NCI-H1417 treated with DMSO at 0.1 percent for 48 hours (cell line): ENCODE measurements at places on chromosomes 6 and 20.

DNA sequence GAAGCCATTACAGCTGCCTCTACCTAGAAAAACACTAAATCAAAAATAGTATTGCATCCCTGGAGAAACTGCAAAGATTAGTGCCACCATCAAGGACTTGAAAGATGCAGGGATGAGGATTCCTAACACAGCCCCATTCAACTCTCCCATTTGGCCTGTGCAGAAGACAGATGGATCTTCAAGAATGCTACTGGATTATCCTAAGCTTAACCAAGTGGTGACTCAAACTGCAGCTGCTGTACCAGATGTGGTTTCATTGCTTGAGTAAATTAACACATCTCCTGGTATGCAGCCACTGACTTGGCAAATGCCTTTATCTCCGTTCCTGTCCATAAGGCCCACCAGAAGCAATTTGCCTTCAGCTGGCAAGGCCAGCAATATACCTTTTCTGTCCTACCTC lies 117.4 kb downstream of the TBC1D32 start:
- no peak for DNase-seq

DNA sequence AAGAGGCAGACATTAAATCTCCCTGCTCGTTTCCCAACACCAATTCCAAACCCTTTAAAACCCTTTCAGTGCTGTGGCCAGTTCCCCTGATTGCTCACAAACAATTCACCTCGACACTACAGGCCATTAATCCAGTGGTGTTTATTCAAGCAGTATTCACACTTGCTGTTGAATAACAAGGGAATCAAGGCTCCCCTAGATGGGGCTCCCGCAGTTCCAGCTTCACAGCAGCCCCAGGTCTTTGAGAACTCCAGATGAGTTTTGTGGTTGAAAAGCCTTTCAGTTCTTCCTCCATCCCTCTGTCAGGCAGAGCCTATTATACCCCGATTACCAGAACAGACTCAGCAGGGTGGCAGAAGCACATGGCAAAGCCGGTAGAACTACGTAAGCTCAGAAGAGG lies 36.2 kb downstream of the JAG1 start:
- no peak for DNase-seq

- DNase-seq = no peak
Observed at GRCh38 chr20:62874964-62875344, 13.3 kb upstream of the TCFL5 start.

GRCh38 chr6:97656236-97656635 lies 373.2 kb upstream of the MMS22L start:
- no peak for DNase-seq

GRCh38 chr6:115896538-115897129 lies 164.1 kb downstream of the FRK start:
- no peak for DNase-seq

DNA sequence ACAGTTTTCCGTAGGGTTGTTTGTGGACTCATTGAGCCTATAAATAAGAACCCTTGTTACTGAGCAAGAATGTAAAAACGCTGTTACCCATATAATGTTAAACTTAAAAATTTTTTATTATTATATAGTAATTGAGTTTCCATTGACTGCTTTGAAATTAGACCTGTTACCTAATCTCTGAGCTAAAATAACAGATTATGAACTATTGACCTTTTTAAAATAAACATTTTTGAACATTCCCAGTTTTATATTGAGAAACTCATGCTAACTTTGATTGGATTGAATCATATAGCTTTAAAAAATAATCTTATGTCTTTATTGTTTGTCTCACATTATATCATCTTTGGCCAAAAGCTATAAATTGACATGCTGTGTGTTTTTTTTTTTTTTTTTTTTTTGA lies 95.5 kb downstream of the CD2AP start:
- no peak for DNase-seq

- no peak for DNase-seq
Observed at GRCh38 chr6:130032758-130033340, 14.5 kb downstream of the L3MBTL3 start.

GRCh38 chr20:35632539-35633115 lies 17.0 kb downstream of the SPAG4 start:
- DNase-seq = no peak

DNA sequence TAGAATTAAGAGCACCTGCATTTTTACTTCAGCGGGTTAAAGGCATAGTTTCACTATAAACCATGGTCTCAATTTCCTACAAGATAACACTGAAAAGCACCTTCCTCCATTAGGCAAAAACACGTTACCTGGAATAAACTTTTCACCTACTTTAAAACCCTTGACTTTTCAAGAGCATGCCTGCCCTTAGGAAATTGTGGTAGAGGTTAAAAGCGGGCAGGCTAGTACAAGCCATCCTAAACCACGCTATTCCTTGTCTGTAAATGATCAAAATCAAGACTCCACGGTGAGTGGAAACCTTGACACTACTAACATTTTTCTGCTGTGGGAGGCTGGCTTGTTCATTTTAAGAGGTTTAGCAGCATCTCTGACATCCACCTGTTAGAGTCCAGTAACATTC lies 43.9 kb downstream of the NR2E1 start:
- DNase-seq = no peak

GRCh38 chr6:42449917-42450476 lies 1.7 kb downstream of the TRERF1 start:
- no peak for DNase-seq

DNA sequence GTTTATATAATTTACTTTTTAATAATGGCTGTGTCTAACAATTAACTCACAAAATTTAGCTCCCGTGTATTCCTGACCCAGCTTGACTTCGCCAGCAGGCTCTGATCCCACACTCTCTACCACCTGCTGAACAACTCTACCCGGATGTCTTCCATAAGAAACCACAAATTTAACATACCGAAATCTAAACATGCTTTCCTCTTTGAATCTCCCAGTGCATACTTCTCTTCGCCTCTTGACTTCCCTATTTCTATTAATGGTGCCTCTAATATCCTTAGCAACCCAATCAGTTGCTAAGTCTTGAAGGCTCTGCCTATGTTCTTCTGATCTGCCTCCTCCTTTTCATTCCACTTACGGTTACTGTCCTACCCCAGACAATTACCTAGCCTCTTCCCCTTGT lies 4.6 kb upstream of the MYB start:
- no peak for DNase-seq

GRCh38 chr6:133817460-133818047 lies 71.4 kb upstream of the TCF21 start:
- DNase-seq = no peak

GRCh38 chr6:147509891-147510290 lies 1.4 kb downstream of the SAMD5 start:
- no peak for DNase-seq

DNA sequence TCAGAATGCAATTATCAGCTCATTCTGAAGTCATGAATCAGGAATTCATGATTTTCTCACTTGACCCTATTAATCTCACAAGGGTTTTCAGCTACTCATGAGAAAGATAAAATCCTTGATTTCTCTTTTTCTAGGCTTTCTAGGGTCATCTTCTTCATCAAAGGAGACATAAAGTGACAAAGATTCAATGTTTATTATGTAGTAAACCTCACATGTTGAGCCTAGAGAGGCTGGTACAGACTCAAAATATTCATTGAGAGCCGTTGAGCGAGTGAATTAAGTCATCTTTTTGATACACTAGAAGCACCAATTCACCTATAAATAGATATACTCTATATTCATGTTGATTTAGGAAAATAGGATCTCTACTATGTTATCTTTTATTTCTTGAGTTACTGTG lies 104.8 kb upstream of the TRAF3IP2 start:
- DNase-seq = no peak

GRCh38 chr6:170291271-170292110 lies 613 bp upstream of the DLL1 start:
- peak; percentile 62 for DNase-seq

- no peak for DNase-seq
Observed at GRCh38 chr6:92159046-92159445, 1260.3 kb downstream of the EPHA7 start.

GRCh38 chr6:101845172-101845571 lies 451.7 kb downstream of the GRIK2 start:
- no peak for DNase-seq

- no peak for DNase-seq
Observed at GRCh38 chr6:77445214-77445613, 18.1 kb downstream of the HTR1B start.

DNA sequence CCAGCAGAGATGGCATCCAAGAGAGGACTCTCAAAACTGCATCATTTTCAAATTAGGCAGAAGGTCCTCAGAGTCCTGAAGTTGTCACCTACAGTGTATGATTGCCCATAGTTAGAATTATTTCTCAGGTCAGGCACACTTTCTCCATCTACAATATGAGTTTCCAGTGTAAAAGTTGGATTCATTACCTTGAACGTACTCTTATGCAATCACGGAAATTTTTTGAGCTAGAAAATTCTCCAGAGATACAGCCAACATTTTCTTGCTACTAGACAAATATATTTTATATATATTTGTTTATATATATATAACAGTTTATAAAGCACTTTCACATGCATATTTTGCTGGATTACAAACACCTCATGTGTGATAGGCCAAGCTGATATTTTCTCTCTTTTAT lies 29.4 kb upstream of the SERPINB1 start:
- DNase-seq = no peak

DNA sequence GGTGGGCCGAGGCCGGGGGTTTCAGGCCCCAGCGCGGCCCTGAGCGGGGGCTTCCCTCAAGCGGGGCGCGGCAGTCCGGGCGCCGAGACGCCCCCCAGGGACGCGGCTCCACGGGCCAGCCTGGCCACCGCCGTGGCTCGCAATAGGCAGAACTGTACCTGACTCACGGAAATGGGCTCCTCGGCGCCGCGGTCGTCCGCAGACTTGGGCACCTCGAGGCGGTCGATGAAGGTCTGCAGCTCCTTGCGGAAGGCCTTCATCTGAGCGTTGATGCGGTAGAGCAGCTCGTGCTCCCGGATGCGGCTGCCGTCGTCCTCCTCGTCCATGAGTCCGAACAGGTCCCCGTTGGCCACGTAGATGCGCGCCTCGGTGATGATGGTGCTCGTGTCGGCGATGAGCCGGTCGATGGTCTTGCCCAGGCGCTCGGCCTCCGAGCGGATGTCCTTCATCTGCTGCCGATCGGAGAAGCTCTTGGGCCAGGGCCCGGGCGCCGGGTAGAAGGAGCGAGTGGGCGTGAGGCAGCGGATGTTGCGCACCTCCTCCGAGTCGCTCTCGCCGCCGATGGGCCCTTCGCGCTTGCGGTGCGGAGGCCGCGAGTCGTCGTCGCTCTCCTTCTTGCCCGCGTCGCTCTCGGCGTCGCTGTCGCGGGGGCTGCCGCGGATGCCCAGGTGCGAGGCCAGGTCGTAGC lies 16.1 kb upstream of the KIAA0408 start:
- no peak for DNase-seq

- peak; percentile 5 for DNase-seq
Observed at GRCh38 chr20:52083627-52084232, 107.8 kb downstream of the ZFP64 start.

DNA sequence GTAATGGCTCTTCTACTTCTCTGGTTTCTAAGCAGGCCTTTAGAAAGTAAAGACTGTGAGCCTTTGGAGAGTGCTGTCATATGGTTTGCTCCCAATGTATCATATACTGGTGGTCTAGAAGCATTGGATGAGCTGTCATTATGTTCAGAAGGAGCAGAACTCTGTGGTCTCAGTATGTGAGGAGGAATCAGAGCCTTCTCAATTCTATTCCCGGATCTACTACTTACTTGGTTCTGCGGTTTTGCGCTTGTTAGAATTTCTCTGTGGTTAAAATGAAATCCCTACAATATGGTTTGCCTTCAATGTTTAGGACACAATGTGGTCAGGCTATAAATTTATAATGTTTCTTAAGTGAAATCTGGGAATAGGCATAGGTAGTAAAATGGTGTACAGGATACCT lies 64.6 kb downstream of the RWDD2A start:
- no peak for DNase-seq

DNA sequence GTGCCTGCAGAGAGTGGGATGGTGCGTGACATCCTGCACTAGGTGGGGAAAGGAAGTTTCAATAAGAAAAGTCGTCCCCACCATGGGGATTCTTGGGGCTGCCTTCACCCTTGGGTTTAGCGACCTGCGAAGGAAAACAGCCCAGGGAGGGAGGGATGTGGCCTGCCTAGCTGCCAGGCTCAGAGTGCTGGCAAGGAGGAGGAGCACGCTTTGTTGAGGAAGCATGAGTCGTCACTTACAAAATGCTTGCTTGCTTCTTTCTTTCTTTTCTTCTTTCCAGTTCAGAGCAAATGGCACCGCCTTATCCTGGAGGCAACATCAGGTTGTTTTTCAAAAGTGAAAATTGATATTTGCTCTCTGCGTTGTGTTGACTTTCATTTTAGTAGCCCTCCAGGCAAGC lies 123.2 kb downstream of the TFAP2C start:
- no peak for DNase-seq

GRCh38 chr20:48277266-48277665 lies 492.0 kb upstream of the SULF2 start:
- no peak for DNase-seq

DNA sequence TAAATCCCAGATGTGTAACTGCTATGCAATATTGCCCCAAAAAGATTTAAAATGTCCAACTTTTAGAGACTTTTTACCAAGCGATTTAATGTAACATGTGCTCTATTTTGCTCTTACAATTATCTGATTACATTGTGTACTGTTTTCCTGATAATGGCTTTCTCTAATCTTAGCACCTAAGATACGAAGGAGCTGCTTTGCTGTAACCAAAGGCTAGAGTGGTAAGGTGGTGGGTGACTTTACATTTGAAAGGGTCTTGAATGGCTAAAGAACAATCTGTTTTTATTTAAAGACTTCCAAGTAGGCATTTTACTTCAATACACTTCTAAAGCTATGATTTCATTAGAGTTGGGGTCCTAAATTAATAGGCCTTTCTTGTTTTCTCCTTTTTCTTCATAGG lies 1201.6 kb upstream of the MAP3K7 start:
- DNase-seq = no peak

- DNase-seq = no peak
Observed at GRCh38 chr6:25834950-25835349, 3.1 kb upstream of the SLC17A1 start.

GRCh38 chr6:79694623-79695343 lies 63.7 kb downstream of the SH3BGRL2 start:
- no peak for DNase-seq

- DNase-seq = no peak
Observed at GRCh38 chr6:115540077-115540869, 520.4 kb downstream of the FRK start.

- DNase-seq = no peak
Observed at GRCh38 chr20:61912665-61913422, 152.8 kb downstream of the TAF4 start.

DNA sequence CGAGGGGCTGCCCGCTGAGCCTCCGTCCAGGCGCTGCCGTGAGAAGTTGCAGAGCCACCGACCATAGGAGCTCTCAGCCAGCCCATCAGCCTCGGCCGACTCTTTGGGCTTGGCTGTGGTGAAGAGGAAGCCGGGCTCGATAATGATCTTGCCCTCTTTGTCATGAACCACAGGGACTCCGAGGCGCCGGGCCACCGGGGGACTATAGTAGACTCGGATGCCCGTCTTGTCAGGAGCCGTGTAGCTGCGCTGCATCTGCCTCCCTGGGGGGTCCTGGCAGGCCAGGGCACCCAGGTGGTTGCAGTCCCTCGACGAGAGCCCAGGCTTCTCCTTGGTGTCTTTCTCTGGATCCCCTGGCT lies 20.5 kb upstream of the DSN1 start:
- DNase-seq = no peak
